ENCODE measurements at places on chromosomes 5 and 9.

DNA sequence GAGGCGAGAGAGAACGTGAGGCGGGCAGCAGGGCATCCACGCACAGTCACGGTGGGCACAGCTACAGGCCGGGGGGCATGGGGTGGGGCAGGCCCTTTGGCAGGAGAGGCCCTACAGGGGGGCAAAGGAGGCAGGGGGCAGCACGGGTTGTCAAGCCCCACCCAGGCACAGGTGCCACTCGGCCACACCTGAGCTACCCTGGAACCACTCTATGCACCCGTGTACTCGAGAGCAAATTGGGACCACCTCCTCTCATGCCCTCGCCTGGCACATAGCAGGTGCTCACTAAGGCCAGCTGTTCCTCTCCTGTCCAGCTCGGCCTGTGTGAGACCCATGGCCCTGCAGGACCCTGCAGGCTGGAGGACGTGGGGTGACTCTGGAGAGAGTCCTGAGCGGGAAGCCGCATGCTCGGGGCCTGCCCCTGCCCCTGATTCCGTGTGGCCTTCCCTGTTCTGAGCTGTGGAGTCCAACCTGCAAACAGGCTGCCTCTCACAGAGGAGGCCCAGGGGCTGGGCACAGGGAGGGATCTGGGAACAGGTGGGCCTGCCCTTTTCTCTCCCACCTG is 31.4 kb upstream of the SARDH start:
- DNase-seq, result peak; percentile 73

GRCh38 chr5:12460493-12461261 is 556.4 kb upstream of the CTNND2 start:
- DNase-seq, result no peak

GRCh38 chr5:32325062-32325461 is 12.3 kb upstream of the MTMR12 start:
- no peak for DNase-seq

DNA sequence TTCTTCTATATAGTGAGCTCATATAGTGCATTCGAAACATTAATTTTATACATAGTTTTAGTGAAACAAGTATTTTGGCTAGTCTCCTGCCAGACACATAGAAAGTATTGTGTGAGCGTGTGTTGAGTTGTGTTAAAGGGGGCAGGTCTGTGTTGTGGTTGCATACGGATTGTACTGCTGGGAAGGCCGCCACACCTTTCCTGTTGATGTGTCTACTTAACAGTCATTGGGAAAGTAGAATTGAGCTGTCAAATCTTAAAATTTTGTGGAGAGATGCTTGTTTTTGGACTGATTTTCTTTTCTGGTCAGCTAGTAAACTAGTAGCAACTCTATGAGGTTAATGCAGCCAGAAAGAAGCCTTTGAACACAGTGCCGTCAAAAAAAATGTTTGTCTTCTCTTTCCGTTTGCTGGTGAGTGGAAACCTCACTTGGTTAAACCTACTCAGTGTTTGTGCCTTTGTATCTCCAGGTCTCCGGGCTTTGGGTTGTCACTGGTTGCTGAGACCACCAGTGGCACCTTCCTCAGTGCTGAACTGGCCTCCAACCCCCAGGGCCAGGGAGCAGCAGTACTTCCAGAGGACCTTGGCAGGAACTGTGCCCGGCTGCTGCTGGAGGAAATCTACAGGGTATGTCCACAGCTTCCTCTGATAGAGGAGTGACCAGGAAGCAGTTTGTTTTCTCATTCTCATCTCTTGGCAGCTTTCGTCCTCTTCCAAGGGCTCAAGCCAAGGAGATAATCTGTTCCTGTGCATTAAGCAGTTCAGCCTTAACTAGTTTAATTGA is 51.5 kb downstream of the RCL1 start:
- no peak for DNase-seq

DNA sequence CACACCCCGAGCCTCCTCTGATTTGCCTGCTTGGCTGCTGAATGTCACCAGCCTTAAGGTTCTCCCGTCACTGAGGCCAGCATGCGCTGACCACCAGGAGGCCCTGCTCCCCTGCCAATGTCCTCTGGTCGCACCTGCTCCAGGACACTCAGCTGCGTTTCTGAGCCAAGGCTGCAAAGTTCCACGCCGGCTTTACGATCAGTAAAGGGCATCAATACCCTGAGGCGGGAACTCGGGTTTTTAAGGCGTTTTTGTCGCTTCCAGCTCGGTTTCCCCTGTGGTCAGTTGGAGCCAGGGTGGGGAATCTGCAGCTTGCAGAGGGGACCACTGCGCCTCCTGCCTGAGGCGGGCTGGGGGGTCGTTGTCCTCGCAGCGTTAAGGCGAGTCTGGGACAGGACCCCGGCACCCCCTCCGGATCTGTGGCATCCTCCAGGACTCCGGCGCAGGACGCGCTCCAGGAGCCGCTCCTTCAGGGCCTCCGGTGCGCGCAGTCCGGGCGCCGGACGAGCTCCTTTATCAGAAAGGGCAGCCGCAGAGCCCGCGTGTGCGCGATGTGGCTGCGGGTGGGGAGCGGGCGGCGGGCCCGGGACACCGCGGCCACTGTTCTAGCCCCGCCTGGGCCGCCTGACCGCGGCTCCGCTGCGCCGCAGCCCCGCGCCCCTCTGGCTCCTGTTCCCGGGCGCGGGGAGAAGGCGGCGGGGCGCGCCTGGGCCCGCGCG is 24.1 kb upstream of the FLT4 start:
- DNase-seq, result no peak

Measured in posterior cingulate gyrus (tissue), 11 donors.